ENCODE measurements at places on chromosomes 1 and 21.

DNA sequence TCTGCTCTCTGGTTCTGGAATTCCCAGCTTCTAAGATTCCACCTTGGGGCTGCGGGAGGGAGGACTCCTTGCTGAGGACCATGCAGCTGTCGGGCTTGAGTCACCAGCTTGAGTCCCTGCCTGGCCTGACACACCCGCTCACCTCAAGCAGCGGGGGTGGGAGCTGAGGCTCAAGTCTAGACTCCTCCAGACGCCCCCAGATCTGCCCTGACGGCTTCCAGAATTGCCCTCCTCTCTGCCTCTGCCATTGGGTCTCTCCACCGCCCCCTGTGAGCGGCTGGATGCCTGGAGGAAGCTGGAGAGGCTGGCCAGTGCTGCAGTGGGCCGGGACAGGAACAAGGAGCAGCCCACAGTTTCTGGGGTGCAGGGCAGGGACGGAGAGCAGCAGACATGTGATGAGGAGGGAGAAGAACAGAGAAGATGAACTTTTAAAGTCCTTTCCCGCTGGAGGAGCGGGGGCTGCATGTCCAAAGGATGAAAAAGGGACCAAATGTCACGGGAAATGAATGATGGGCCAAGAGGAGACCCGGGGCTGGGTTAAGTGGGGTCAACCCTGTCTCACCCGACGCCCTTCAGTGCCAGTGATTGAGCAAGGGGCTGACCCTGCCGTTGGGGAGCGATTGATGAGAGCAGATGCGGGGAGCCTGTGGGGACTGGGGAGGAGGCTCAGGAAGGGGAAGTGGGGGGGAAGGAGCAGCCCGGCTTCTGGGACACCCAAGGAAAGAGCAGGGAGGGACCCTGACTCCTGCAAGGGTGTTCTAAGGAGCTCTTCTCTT lies 13.5 kb downstream of the CRABP2 start:
- no peak for DNase-seq

DNA sequence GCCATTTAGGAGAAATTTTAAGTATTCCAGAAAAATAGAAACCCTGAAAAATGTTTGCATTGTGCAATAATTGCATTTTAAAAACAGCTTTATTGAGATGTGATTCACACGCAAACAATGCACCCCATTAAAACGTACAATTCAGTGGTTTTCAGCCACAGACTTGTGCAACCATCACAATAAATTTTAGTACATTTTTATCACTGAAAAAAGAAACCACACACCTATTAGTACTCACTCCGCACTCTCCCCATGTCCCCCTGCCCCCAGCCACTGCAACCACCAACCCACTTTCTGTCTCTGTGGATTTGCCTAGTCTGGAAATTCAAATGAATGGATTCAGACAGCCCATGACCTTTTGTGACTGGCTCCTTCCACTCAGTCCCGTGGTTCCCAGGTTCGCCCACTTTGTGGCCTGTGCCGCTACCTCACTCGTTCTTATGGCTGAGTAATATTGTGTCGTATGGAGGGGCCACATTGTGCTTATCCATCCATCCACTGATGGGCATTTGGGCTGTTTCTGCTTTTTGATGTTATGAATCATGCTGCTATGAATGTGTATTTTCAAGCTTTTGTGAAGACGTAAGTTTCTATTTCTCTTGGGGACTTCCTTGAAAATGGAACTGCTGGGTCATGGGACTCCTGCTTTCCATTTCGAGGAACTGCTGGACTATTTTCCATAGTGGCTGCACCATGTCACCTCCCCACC lies 147.7 kb upstream of the ARHGEF16 start:
- DNase-seq = no peak

- DNase-seq = no peak
These were observed 15.8 kb downstream of the DISP3 start for GRCh38 chr1:11494771-11495170.

- no peak for DNase-seq
These were observed 23.6 kb upstream of the CCDC17 start for GRCh38 chr1:45647248-45648021.

GRCh38 chr1:32984455-32985171 lies 20.0 kb upstream of the RNF19B start:
- no peak for DNase-seq

GRCh38 chr1:86472152-86472551 lies 3.4 kb downstream of the CLCA1 start:
- DNase-seq = no peak
